ENCODE measurements at places on chromosomes 1 and 21.
A peak's percentile ranks its signal among the peaks of the same experiment; 100 is the strongest.

DNA sequence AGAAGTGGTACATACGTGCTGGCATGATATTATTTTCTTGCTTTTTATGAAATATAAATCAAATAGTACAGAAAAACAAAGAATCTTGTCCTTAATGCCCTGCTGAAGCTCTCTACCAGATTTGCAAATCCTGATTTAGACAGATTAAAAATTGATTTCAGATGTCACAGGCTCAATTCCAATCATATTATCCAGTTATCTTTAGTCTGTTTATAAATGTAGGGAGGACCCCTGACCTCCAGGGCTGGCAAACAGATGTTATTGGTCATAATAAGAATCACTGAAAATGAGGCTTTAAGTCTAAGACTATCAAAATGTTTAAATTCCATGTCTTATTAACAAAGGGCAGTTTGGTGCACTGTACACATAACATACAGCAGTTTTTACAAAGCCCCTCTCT, 62.1 kb downstream of the TP53BP2 start:
- DNase-seq: no peak

GRCh38 chr1:45974541-45975269, 157.7 kb downstream of the PIK3R3 start:
- DNase-seq: no peak

DNA sequence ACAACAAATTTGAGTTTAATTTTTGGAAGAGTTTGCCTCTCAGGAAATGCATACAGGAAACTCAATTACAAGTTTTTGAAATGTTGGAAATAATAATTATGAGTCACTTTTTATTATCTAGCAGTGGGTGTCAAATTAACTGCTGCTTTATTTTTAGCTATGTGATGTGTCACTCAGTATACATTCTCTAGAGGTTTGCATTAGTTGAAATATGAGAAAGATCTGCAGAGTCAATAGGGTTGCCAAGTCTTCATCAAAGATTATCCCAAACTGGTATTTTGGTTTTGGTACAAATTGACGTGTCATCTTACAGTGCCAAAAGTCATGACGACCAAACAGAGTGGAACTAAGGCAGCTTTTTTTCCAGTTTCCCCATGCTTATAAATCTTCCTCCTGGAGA, 54.3 kb upstream of the DIPK1A start:
- DNase-seq: no peak

DNA sequence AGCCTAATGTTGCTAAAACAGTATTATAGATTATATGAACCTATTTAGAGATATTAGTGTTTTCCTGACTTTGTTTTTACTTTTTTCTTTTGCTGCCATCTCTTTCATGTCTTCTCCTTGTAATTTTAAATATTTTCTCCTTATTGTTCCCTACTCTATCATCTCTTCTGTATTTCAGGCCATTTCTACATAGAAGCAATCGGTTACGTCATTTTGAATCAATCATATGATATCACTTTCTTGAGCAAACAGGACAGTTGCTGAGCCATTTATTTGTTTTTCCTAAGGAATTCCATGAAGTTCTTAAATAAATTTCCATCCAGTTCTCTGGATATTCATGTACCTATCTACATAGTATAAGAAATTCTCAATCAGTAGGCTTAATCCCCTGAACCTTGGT, 287.2 kb downstream of the NUF2 start:
- DNase-seq: no peak

DNA sequence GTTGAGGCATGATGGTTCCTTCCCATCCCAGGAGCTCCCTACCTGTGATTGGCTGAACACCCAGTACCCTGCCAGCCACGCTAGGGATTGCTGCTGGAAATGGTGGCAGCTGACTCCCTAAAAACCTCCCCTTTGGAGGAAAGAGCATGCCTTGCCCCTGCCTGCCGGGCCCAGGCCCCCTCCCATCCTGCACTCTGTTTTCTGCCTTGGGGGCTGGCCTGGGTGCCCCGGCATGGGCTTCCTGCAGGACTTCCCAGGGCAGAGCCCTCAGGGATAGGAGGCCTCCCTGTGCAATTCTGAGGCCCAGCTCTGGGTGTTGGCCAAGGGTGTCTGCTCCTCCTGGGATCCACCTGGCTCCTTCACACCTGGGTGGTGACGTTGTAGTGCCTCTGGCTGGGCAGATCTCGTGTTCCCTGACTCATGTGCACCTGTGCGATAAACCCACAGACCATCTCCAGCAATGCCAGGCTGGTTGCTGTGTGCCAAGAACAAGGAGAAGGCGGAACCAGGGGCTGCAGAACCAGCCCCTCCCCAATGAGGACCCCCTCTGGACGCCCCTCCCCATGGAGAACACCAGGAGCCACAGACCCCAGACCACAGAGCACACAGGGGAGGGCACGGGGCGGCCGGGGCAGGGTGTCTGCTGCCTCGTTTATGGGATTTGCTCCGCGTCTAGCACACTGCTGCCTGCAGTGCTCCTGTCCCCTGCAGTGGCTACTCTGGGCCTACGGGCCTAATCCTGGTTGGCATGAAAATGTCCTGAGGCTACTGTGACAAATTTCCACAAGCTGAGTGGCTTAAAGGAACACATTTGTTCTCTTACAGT, 13.6 kb downstream of the CSTB start:
- no peak for DNase-seq

DNA sequence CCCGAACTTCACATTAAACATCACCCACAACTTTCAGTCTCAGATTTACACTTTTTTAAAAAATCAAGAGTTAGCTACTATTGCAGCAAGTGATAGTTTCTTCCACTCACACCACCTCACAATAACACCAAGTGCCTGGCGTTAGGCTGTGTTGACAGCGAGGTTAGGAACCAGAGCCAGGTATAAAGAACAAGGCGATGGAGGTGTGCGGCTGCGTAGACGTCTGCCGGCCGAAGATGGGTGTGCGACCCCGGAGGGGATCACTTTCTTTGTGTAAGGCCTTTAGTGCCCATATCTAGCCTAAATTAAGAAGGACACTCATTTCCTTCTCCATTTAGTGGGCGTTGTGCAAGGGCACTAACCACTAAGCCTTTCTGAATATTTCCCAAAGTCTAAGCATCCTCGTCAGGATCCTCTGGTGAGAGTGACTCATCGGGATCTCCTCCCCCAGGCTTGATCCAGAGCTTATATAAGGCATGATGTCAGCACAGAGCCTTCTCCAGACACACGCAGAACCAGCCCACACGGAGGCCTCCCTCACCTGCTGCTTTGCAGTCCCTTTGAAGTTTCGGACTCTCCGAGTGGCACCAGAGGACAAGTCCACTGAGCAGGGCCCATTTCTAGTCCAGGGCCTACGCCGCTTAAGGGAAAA, 11.8 kb downstream of the NHLH2 start:
- no peak for DNase-seq

- DNase-seq: peak; percentile 87
Measured at GRCh38 chr1:6868660-6869380, 83.6 kb downstream of the CAMTA1 start.

- DNase-seq: no peak
Measured at GRCh38 chr1:183302452-183303322, 115.5 kb downstream of the NMNAT2 start.

DNA sequence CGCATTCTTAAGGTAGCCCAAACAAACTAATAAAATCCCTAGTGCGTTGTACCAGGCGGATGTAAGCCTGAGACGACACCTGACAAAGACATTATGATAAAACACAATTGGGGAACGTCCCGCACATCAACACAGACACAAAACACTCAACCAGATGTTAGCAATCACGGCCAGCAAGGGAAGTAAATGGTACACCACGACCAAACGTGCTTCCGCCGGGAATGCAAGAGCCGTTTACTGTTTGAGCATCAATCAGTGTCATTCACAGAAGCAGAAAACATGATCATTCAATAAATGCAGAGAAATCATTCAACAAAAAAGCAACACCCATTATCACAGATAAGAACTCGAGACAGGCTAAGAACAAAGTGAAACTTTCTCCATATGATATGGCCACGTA, 49.4 kb upstream of the COL18A1 start:
- DNase-seq: no peak

DNA sequence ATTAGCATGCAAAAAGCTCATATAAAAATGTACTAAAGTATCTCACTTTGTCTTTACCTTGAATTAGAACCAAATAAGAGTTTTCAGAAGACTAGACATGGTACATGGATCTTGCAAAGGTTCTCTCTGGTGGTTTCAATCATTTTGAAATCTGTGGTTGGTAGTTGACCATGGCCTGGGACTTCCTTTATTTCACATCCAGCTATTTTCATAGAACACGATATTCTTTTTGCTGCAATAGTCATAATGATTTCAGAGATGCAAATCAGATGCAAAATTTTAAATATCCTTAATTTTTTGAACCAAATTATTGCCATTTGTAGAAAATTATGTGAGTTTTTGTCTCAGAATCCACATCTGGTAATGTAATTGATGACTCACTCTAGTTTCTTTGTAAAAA, 375.1 kb upstream of the ZP4 start:
- no peak for DNase-seq

- no peak for DNase-seq
Measured at GRCh38 chr1:116956378-116956777, 45.2 kb upstream of the CD101 start.

DNA sequence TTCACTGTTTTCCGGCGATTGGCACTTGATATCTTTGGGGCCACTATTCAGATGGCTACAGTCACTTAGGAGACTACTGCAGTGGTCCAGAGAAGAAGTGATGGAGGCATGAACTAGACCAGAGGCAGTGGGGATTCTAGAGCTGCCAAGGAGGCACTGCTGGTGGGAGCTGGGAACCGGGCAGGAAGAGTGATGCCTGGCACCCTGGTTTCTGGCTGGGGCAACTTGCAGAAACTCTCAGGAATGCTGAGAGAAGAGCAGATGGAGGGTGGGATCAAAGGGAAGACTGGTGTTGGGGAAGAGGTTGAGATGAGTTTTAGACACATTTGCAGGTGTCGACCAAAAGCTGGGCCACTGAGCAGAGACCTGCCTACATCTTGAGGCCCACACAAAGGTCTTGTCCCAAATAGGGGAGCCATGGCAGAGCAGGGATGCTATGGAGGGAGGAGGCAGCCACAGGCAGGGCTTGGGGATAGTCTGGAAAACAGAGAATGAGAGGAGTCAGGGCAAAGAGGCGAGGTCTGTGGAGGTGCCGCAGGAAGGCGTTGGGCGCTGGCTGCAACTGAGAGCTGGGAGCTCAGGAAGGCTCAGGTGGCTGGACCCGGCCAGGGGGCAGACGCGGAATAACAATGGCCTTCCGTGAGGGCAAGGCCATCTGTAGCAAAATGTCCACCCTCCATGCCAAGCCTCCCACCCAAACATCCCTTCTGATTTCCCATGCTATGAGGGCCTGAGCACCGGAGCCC, 118.9 kb downstream of the TOMM20 start:
- DNase-seq: no peak

DNA sequence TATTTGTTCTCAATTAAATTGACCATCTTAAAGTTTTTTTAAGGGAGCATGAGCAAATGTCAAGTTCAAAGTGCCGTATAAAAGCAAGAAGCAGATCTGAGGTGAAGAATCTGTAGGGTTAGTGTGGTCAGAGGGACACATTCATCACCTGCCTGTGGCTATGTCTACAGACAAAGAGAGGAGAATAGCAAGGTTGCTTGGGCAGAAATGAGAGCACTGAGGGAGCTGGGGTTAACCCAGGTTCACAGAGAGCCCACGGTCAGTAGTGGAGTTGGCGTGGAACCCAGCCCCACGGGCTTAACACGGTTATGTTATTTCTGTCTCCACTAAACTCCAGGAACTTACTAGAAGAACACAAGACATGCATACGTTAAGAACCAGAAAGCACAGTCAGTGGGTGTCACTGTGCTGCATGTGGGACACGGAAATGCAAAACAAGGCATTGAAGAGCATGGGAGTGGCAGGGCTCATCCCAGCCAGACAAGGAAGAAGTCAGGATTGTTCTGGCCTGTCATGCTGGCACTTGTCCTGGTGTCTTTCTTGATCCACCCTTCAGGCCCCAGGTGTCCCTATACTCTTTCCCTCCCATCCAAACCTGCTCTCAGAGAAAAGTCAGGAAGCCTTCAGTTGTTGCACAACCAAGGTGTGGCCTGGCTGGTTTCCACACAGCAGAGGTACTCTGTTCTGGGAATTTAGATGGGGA, 95.5 kb upstream of the IVNS1ABP start:
- DNase-seq: no peak

GRCh38 chr1:30601316-30602085, 121.9 kb downstream of the MATN1 start:
- DNase-seq: no peak

- DNase-seq: no peak
Measured at GRCh38 chr1:224805889-224806288, 123.6 kb upstream of the DNAH14 start.

GRCh38 chr1:30684881-30685795, 38.2 kb downstream of the MATN1 start:
- no peak for DNase-seq

- no peak for DNase-seq
Measured at GRCh38 chr1:57485643-57486042, 61.8 kb upstream of the DAB1 start.

DNA sequence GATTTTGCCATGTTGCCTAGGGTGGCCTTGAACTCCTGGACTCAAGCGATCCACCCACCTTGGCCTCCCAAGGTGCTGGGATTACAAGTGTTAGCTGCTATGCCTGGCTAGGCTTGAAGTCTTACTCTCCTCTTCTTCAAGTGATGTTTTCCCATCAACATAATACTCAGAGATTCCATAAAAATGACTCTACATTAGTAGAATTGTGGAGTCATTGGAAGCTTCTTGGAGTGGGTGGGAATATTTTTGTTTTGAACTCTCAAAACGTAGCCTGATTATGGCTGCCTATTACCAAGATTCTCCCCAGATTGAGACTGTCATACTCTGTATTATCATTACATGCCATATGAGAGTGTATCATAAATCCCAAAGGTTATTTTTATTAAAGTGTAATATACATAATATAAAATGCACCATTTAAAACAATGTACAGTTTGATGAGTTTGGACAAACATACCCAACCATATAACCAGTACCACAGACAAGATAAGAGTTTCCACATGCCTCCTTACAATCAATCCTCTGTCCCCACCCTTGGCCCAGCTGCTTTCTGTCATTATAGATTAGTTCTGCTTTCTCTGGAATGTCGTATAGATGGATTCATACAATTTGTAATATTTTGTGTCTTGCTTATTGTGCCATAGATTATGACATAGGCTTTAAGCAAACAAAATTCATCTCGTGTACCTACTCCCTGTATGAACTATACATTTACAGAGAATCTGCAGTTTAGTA, 8.0 kb upstream of the DNM3 start:
- DNase-seq: no peak

DNA sequence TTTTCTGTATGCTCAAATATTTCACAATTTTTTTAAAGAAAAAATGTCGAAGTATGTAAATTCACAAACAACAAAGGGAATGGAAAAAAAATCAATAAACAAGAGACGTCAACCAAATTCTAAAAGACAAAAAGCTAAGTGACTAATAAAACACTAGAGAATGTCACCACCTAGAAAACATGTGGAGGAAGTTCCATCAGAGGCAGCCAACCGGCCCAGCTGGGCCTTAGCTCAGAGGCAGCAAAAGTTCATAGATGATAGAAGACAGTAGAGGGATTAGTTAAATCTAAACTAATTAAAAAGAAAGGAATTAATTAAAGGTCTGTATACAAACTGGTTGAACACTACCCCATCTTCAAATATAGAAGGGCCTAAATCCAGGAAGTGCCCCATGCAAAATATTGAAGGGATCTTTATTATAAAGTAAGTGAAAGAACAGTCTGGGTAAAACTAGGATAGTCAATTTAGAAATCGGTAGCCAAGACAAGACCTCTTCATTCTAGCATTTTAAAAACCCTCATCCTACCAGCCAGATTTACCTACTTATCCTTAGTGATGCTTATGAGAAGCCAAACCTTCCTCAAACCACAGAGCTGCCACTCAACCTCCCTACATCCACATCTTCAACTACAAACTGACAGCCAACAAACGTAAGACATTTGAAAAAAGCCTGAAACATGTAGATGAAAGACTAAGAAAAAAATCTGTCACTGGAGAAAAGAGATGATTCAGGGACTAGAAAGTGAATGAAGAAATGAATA, 23.7 kb downstream of the MRPL39 start:
- DNase-seq: no peak

Data from HAP-1 (cell line).